ENCODE measurements at places on chromosomes 1 and 21.

- DNase-seq, result no peak
Measured at GRCh38 chr1:161176468-161177111, 717 bp downstream of the B4GALT3 start.

- DNase-seq, result no peak
Measured at GRCh38 chr1:185046668-185047067, 1.3 kb downstream of the RNF2 start.

DNA sequence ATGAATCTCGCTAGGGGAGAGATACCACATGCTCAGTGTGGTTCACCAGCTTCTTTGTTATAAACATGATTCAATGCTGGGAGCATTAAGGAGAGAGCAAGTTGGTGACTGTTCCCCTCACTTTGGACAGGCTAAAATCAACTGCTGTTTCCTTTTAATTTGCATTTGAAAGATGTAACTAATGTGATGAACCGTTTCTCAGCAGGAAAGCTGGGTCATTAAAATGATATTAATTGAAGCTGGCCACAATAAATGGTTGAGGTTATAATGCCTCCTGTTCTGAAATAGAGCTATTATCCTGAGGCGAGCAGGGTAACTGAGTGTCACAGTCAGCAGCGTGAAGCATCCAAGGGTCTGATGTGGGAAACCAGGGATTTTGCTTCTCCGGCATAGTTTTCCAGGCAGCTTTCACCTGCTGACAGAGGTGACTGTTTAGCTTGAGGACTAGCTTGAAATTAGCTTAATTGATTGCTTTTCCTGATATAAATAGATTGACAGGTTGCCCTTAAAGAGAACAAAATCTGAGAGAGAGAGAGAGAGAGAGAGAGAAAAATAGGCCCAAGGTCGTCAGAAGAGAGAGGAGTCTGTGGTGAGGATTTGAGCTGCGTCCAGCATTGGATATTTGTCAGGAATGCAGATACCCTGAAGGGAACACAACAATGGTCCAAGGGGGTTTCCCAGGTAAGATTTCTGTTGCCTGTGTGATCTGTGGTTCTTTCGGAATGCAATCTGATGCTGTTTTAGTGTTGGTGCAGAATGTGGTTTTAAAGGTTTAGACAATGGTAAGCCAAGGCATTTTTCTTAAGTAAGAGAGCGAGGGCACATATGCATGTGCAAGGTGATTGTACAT, 209.7 kb downstream of the PATJ start:
- no peak for DNase-seq

GRCh38 chr1:45205910-45206721, at the start of gene ZSWIM5:
ZSWIM5 (minus strand) TSS chr1:45206605; CDS start chr1:45206350, 255 bp downstream.
- DNase-seq, result no peak

GRCh38 chr1:245212221-245212710, 57.5 kb downstream of the KIF26B start:
- no peak for DNase-seq

GRCh38 chr1:117167402-117167801, 43.3 kb downstream of the VTCN1 start:
- no peak for DNase-seq

GRCh38 chr1:13775916-13776315, 75.9 kb downstream of the PRDM2 start:
- no peak for DNase-seq

- no peak for DNase-seq
Measured at GRCh38 chr1:12368646-12369045, 138.8 kb downstream of the VPS13D start.

DNA sequence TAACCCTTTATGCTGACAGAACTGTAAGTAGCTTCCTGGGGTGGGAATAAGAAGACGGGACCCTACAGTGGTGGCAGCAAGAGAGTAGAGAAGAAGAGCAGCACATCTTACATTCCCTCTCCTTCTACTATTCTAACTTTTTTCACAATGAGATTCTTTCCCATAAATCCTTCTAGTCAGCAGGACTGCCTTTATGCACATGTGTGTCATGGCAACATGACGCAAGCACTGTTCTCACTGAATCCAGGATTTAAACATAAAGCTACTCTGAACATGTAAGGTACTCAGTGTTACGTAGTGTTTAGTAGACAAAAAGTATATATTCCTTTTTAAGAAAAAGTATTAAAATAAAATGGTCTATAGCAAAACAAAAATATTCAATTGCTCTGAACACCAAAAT, 309.7 kb upstream of the LYPLAL1 start:
- no peak for DNase-seq

GRCh38 chr1:61116421-61116820, 34.1 kb downstream of the NFIA start:
- DNase-seq, result no peak

GRCh38 chr1:38334930-38335592, 288.5 kb upstream of the POU3F1 start:
- no peak for DNase-seq

- DNase-seq, result no peak
Measured at GRCh38 chr1:41913014-41913413, 5.7 kb downstream of the HIVEP3 start.

DNA sequence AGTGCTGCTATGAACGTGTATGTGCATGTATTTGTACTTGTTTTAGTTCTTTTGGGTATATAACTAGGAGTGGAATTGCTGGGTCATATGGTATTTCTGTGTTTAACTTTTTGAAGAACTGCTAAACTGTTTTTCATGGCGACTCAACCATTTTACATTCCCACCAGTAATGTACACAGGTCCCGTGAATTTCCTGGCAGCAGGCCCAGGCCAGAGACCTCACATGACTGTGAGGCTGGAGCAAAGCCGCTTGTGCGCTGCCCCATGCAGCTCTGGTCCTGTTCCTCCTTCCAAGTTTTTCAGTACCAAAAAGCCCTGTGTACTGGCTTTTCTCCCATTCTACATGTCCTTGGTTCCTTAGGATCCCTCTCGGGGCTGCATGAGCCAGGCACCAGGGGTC, 29.6 kb downstream of the ACOT11 start:
- no peak for DNase-seq

DNA sequence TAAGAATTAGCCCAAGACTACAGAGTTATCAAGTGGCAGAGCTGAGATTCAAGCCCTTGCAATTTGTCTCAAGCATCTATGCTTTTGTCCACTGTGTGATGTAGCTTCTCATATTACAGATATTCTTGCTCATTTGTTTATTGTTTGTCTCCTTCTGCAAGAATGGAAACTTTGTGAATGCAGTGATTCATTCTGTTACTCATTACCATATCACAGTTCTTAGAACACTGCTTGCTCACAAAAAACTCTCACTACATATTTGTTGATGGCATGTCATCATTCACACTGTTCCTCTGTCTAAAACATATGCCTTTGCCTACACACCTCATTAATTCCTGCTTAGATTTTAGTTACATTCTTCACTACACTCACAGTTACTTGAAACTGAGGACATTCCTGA, 1198.9 kb downstream of the PLA2G4A start:
- peak; percentile 7 for DNase-seq

DNA sequence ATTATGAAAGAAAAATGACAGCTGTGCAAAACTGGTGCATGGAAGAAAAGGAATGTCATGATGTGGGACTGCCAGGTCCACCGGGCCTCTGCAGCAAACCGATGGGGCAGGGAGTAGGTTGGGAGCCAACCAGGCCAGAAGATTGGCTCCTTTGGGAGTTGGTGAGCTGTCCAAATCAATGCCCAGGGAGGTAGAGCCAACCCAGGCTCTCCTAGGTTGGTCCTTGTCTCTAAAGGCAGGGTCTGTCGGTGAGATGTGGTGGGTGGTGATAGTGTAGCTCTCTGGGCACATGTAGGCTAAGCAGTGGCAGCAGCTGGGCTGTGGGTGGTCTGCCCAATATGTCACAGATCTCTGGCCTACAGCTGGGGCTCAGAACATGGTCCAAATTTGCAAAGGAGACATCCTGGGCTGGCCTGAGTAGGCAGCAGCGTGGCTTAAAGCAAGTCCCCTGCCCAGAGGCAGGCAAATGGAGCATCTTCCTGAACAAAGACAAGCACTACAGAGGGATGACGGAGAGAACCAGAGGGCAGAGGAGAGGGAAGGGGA, 61.2 kb upstream of the PRDX6 start:
- no peak for DNase-seq

GRCh38 chr21:14124266-14124665, 86.5 kb downstream of the LIPI start:
- no peak for DNase-seq

GRCh38 chr1:26941311-26941710, 19.0 kb downstream of the KDF1 start:
- no peak for DNase-seq

- peak; percentile 6 for DNase-seq
Measured at GRCh38 chr21:21682172-21682571, 684.0 kb downstream of the NCAM2 start.

DNA sequence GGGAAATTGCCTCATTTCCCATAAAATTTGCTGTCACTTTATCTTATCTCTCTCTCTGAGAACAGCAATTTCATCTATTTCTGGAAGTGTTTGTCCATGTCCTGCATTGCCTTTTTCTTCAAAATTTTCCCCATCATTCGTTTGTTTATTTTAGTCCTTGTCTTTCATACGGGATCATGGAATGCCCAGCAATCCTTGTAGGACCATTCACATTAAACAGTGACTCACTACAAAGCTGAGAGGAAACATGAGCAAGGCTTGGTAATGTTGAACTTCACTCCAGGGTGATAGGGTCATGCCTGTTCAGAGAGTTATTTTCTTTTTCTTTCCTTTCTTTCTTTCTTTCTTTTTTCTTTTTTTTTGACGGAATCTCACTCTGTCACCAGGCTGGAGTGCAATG, 32.2 kb upstream of the HNRNPU start:
- DNase-seq, result no peak

- DNase-seq, result no peak
Measured at GRCh38 chr1:241747992-241748391, 95.9 kb downstream of the WDR64 start.

GRCh38 chr21:38858026-38858811, 52.5 kb downstream of the ETS2 start:
- no peak for DNase-seq

DNA sequence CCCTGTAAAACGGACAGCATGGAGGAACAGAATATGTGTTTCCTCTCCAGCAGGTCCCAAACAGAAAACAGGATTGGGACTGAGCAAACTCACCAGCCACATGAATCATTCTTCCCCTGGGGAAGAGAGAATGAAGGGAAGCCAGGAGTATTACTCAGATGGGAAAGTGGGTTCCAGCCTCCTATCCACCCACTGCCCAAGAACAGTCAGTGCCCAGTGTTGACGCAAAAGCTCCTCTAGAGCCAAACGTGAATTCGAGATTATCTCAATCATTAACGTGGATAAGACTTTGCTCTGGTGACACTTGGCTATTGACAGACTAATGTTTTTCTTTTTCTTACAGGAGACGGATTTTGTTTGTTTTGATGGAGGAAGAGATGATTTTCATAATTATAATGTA, 9.3 kb downstream of the MIA3 start:
- DNase-seq, result no peak

DNA sequence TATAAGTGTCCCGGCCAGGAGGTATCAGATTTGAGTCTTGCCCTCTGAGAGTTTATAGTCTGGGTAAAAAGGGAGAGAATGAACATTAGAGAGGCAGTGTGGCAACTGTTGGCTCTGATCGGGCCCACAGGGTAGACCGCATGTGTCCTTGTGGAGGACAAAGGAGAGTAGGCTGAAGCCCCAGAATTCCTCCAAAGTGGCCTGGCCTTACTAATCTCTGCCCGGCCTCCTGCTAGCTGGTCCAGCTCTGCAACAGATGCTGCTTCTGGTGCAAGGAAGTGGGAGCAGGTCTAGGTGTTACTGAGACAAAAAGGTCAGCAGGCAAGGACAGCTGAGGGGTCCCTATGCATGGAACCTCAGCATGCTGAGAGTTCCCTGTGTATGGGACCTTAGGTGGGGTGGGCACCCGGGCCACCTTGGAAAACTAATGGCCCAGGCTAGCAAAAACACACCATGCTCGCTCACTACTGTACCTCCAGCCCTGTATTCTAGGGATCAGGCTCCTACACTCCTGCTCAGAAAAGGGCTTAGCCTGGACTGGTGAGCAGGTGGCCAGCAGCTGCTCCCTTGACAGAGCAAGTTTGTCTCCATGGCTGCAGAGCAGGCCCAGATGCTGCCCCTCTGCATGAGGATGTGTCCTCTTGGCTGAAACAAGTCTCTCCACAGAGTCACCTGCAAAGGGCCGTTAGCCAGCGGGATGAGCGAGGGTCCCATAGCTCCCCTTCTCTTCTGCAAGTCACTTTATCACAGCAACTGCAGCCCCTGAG, 30.3 kb upstream of the RGS16 start:
- DNase-seq, result no peak

- DNase-seq, result no peak
Measured at GRCh38 chr21:25559746-25560145, 47.5 kb downstream of the MRPL39 start.

DNA sequence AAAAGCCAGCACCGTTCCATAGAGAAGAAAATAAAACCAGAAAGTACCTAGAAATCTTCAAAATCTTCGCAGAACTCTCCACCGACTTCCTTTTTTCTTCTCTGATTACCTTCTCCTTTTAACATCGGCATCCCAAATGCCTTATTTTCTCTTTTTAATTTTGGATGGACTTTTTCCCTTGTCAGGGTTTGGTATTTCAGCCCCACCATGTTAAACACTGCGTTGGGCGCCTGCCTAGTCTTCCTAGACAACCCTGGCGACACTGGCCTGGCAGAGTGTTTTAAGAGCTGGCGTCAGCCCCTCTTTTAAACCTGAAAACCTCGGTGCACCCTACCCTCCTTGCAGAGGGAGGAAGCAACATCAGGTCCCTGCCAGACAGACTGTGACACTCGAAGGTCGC, 66.0 kb upstream of the EFHD2 start:
- no peak for DNase-seq

DNA sequence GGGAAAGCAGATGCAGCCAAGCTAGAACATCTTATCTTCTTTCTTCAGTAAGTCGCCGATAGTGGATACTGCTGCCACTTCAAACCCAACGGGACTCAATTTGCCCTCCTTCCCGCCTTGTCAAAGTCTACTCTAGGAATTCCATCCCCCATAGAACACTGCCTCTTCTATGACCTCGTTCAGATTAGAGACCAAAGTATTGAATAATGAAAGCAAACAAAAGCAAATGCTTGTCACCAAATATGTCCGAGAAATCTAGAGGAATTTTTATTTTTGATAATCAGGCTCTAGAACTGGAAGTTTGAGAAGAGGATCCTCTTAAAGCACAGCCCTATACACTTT, 853 bp upstream of the RRAGC start:
- DNase-seq, result no peak

GRCh38 chr1:172084876-172085275, 243.6 kb downstream of the DNM3 start:
- DNase-seq, result no peak

DNA sequence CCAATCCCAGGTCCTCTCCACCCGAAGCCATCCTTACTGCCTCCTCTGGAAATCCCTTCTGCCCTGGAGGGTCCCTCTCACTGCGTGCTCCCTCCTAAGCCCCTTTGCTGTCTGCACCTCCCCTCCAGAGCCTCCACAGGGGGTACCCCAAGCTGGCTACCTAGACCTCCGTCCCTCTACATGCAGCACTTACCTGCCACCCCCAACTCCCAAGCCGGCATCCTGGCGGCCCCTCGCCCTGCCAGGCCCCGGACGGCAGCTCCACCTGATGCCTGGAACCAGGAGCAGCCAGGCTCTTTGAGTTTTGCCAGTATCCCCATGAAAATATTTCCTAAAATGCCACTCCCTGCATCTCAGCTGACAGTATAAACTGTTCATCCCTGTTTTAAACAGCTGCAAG, 4.1 kb downstream of the PRDM15 start:
- DNase-seq, result no peak

- DNase-seq, result no peak
Measured at GRCh38 chr1:116954440-116954839, 44.7 kb downstream of the PTGFRN start.

All from GM04503 (cell line).